ENCODE measurements at places on chromosomes 2 and 18.

- no peak for DNase-seq
Measured at GRCh38 chr2:120293096-120294007, 40.7 kb downstream of the RALB start.

DNA sequence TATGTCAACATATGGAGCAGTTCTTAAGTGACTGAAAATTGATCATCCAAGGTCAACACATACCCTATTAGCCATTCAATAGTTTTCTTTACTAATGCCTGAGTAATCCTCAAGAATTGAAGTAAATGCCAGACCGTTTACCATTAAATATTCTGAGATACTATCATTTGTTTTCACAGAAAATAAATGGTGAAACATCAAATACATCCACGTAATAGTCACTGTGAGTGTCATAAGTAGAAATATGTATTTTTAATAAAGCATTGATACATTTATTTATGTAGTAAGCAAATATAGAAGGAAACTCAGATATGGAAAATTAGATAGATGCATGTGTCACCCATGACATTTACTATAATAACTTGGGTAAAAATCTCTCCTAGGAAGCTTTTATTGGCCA, 927.8 kb upstream of the NRXN1 start:
- DNase-seq = no peak

- no peak for DNase-seq
Measured at GRCh38 chr2:42192652-42193566, 23.8 kb downstream of the EML4 start.

- no peak for DNase-seq
Measured at GRCh38 chr2:127118467-127118866, 11.5 kb upstream of the BIN1 start.

DNA sequence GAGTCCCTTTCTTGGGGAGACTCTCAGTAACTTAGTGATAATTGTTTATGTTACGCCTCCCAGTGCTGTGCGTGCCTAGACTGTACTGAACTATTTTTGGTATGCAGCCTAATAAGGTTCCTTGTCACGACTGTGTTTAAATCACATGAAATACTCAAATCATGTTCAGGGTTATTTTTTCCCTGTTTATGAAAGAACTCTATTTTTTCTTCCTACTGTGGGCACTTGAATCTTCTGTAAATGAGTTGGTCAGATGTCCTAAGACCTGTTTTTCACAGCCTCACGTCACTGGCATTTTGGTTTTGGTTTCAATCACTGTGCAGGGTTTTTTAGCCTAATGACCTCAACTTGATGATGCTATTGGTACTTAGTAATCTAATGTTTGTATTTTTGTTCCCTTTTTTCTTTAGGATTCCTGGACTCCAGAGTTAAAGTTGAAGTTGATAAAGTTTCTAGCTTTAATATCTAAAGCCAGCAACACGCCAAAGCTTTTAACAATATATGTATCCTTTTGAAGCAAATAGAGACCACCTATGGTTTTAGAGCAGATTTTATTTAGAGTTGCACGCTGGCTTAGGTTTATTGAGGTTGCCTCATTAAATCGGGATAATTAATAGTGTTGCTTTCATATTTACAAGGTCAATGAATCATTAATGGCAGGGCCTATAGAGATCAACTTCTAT, 24.0 kb downstream of the ARMC9 start:
- no peak for DNase-seq

DNA sequence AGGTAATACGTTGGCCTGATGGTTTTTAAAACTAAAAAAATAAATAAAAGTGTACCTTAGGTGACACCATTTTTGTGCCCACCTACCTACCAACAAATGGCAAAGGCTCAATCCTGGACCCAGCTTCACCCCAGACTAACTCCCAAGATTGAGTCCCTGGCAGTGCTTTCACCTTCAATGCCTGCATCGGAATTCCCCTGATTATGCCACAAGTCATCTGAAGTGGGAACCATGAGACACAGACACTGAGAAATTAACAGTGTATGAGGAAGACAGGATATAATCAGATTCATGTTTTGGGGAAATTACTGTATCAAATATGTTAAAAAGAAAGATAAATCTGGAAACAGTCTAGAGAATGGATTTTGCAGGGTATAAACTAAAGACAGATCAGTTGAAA, 41.6 kb downstream of the ZBTB14 start:
- no peak for DNase-seq
